ENCODE measurements at places on chromosomes 3 and 15.

- no peak for DNase-seq
These were observed 555.9 kb downstream of the IGSF11 start for GRCh38 chr3:118478706-118479276.

DNA sequence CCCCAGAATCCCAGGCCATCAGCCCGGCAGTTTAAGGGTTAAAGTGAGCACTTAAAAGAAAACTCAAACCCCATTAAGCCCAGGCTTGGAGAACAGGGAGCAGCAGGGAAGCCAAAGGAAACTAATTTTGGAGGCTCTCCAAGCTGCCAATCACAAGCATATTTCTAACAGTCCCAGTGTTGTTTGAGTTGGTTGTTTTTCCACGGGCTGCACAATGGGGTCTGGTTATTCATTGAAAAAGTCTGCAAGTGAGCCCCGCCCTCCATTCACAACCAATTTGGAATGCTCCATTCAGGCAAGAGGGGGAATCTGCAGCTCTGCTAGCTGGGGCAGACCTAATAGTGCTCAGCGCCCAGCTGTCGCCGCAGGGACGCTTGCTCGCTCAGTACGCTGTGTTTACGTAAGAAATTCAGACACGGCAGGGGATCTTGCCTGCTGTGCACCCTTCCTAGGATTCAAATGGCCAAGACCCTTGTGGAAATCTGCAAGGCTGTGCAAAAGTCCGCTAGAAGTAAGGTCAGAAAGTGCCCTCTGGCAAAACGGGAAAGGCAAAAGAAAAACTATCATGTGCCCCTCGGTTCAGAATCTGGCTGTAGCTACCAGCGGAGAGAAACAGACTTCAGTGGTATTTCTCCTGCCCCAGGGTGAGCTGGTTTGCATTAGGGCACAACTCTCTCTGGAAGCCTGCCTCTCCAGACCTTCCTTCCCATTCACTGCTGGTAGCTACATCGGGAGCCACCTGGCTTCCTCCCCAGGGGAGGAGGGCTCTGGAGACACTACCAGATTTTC lies 11.0 kb downstream of the ETV5 start:
- DNase-seq: peak; percentile 91

- no peak for DNase-seq
These were observed 2.8 kb upstream of the SLC28A2 start for GRCh38 chr15:45249125-45249780.

GRCh38 chr3:184171562-184171961 lies 3.1 kb upstream of the AP2M1 start:
- no peak for DNase-seq

- DNase-seq: no peak
These were observed 44.9 kb downstream of the SPATA16 start for GRCh38 chr3:173096140-173096539.

- no peak for DNase-seq
These were observed 105.3 kb downstream of the LSM3 start for GRCh38 chr3:14283813-14284438.

DNA sequence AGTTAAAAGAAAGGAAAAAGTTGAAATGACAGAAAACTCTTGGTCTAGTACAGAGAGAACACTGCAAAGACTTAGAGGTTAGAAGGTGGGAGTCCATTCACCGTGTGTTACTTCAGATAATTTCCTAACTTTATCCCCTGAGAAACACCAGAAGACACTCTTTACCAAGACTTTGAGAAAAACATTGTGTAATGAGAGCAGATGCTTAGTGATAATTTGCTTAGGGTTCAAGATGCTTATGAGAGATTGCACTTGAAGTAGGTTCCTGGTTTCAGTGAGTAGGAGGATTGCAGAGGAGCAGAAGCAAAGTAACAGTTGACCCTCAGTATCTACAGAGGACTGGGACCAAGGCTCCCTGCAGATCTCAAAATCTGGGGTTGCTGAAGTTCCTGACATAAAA lies 594.1 kb downstream of the NR2F2 start:
- DNase-seq: no peak

GRCh38 chr15:48334260-48334659 lies 3.0 kb downstream of the DUT start:
- DNase-seq: no peak

Data from renal cortex interstitium (tissue), 15 donors.